ENCODE measurements at places on chromosomes 16 and 17.

- DNase-seq, result no peak
Observed at GRCh38 chr17:61481421-61481820, 29.2 kb downstream of the TBX4 start.

DNA sequence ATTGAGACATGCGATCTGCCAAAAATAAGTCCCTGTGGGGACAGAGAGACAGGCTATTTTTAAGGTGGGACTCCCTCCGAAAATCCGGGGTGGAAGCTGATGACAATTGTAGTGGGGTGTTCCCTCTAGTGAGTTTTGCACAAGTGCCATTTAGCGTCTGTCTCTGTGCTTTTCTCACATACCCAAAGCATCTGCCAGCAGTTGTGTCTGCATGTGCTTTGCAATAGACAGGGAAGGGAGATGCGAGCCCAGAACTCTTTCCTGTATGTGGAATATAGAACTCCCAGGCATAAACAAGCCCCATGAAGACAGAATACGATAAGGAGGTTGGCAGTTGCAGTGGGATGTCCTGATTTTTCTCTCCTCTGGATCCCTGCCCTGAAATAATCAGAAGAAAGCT, 282.7 kb upstream of the XYLT1 start:
- no peak for DNase-seq

DNA sequence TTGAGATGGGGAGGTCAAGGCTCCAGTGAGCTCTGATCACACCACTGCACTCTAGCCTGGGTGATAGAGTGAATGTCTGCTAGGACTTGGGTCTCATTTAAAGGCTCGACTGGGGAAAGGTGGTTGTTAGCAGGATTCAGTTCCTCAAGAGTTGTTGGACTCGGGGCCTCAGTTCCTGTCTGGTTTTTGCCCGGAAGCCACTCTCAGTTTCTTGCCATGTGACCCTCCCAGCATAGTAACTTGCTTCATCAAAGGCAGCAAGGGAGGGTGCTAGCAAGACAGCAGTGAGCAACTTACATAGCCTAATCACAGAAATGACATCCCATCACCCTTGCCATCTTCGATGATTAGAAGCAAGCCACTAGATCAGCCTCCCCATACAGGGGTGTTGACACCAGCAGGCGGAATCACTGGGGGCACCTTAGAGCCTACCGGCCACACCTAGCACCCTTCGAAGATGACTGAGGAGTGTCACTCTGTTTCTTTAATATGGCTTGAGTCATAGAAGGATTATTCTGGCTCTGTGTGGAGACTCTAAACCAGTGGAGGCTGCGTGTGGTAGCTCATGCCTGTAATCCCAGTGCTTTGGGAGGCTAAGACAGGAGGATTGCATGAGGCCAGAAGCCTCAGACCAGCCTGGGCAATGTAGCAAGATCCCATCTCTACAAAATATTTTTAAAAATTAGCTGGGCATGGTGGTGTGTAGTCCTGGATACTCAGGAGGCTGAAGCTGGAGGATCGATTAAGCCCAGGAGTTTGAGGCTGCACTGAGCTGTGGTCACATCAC, 13.2 kb upstream of the SCNN1B start:
- DNase-seq, result no peak

GRCh38 chr16:19780321-19780720, 62.2 kb downstream of the IQCK start:
- no peak for DNase-seq

DNA sequence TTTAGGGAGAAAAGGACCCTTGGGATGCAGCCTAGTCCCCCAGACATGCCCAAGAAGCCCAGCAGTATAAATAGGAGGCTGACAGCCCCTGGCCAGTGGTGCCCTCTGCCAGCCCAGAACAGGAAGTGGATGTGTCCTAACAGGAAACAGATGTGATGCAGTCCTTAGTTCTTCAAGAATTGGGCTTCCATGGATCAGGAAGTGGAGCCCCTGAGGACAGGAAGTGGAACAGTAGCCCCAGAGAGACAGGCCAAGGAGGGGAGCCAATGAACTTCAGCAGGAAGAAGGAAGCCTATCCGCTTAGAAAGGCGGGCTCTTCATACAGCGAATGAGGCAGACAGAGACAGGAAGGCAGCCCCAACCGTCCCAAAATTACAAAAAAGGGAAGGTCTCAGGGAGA, 7.2 kb downstream of the CTF1 start:
- DNase-seq, result no peak

- DNase-seq, result no peak
Observed at GRCh38 chr17:75476271-75476671, 19.8 kb downstream of the TMEM94 start.

DNA sequence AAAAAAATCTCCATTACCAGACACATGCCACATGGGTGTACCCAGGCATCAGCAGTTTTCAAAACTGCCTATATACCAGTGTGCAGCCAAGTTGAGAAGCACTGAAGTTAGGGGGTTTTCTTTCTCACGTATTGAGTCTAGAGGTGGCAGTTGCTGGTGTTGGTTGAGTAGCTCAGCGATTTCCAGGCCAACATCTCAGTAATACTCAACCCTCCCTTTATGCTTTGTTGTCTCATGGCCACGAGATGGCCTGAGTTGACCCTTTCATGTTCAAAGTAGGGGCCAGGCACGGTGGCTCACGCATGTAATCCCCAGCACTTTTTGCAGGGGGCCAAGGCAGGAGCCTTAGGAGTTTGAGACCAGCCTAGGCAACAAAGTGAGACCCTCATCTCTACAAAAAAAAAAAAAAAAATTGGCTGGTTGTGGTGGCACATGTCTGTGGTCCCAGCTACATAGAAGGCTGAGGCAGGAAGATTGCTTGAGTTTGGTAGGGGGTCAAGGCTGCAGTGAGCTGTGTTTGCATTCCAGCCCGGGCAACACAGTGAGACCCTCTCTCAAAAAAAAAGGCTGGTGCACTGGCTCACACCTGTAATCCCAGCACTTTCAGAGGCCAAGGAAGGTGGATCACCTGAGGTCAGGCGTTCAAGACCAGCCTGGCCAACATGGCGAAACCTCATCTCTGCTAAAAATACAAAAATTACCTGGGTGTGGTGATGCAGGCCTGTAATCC, 10.8 kb downstream of the LRRC3C start:
- DNase-seq, result no peak

- DNase-seq, result no peak
Observed at GRCh38 chr17:71188811-71189492, 931.9 kb upstream of the SOX9 start.

- no peak for DNase-seq
Observed at GRCh38 chr16:65817066-65817465, 549.4 kb upstream of the CDH5 start.

- DNase-seq, result no peak
Observed at GRCh38 chr17:47085736-47086135, 103.4 kb downstream of the CDC27 start.

DNA sequence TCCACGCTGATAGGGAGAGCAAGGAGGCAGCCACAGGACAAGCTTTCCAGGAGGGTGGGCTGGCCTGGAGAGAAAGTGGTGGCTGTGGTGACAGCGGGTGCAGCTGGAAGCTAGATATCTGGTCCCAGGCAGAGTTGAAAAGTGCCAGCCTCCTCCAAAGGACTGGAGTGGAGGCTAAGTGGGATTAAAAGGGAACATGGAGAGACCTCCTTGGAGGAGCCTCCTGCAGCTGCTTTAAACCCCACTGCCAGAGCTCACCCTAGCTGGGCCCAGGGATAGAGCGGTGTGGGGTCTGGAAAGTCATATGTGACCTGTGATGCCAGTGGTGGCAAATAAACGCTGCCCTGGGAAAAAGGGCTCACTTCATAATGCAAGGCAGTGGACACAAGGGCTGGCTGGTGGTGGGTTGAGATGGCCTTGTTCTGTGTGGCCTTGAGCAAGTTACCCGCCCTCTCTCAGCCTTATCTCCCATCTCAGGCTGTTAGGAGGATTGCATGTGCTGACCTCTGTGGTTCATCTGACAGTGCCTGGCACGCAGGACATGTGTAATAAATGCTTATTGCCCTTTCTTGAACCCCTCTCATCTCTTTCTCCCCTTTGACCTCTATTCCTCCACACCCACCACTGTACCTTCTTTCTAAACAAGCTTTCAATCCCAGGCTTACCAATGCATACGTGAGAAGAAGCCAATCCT, 61.0 kb upstream of the LGALS9 start:
- DNase-seq, result no peak

DNA sequence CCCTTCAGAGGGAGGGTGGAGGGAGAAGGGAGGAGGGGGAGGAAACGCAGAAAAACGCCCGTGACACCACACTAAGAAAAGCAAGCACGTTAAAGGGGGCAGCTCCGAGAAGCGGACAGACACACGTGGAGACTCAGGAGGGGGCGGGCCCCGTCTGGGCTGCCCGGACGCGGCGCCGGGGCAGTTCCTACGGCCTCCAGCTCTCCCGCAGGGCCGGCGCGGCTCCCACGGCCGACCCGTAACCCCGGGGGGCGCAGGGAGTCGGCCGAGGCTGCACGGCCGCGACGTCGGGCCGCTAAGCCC, 362 bp downstream of the KLHDC4 start:
- no peak for DNase-seq

Measured in glutamatergic neuron (in vitro differentiated cells).